ENCODE measurements at places on chromosomes 7 and 10. TPM values are rescaled to one million over a fixed set of nuclear protein-coding genes. Genes with fewer than 3 reads are reported as not detected.

CCL26 gene
- total RNA-seq = not detected

DNA sequence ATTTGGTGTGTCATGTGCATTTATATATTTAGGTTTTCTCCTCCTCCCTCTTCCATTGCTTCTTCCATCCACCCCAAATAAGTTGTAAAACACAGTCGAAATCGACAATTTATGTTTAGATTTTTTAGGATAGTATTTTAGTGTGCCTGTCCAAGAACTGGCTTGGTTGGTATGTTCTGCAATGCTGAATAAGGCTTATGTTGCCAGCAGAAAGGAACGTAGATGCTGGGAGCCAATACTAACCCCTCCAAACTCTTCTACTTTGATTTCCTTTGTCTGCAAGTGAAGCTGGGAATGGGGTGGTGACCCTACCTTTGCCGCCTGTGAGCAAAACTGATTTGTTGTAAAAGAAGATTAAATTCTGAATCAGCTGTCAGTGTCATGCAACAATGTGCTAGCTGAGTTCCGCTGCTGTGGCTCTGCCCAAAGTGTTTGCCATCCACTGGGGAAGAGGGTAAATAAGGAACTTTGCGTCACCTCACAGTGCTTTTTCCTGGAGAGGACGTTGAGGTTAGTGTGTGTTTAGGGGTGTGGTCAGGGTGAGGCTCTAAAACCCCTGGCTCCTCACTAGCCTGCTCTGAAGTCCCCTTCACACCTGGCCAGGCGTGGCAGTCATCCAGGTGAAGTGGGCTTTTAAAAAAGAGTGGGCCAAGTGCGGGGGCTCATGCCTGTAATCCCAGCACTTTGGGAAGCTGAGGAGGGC is 44.4 kb downstream of the TACC2 start:
- no peaks in the 10 kb centered on the region for H3K4me1 ChIP-seq
- no peak overlapping the region for H3K27ac ChIP-seq
- DNase-seq = no peak
- no peak overlapping the region for H3K4me3 ChIP-seq
- no peaks in the 10 kb centered on the region for H3K27me3 ChIP-seq

- H3K27ac ChIP-seq = no peak overlapping the region
- no peak overlapping the region for H3K4me3 ChIP-seq
- H3K4me1 ChIP-seq = peaks cover 19% of the 10 kb centered on the region
- DNase-seq = no peak
- no peaks in the 10 kb centered on the region for H3K27me3 ChIP-seq
Observed at GRCh38 chr7:30757342-30757692, 5.4 kb downstream of the INMT start.

DNA sequence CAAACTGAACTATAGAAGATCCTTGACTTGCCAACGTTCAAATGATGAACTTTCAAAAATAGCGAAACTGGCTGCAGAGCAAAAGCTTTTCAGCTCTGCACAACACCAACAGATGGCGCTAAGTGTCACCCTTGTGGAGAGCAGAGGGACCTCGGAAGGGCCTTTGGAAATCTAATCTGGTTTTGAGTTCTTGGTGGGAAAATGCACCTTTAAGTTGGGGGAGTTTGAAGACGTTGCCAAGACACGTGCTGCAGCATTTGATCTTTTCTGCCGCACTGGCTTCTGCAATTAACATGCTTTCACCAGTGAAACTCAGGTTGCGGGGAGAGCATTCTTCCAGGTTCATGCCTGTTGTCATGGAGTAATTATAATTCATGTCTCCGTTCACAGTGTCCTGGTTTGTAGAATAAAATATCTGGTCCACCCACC is 26.3 kb upstream of the WDR11 start:
- peaks cover 22% of the 10 kb centered on the region for H3K4me1 ChIP-seq
- no peaks in the 10 kb centered on the region for H3K36me3 ChIP-seq
- H3K4me3 ChIP-seq = no peak overlapping the region
- H3K27me3 ChIP-seq = peaks cover 4% of the 10 kb centered on the region
- no peak for DNase-seq
- no peak overlapping the region for H3K27ac ChIP-seq

DNA sequence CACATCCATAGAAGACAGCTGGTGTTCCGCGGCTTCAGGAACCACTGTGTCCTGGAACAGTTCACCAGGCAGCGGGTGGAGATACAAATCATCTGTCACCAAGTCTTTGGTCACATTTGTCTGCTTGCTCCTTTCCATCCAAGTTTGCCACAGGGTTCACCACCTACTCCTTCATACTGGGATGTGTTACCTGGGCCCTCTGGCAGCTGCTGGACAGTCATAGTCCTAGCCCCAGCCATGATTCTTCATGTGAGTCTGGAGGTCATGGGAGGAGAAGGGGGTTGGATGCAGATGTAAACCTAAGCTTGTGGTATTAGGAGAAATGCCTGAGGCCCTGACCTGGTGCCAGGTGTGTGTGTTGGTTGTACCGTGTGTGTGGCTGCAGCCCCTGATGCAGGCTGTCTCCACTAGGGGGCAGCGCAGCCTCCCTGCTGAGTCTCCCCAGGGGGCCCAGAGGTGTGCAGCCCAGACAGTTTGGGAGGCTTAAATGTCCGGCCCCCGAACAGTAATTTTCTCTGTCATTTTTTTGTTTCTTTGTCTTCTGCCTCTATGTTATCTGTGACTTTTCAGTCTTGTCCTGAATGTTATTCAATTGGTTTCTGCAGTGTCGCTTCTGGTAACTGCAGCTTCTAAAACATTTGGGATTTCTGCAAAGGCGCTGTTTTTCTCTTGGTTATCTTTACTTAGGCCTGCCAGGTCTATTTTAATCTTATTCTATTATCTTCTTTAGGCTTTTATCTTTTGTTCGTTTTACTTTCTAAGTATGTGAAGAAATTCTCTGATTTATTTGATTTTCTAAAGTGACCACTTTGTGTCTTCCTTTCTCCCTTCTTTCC is 14.8 kb downstream of the NPS start:
- H3K27ac ChIP-seq = no peak overlapping the region
- no peak overlapping the region for H3K4me3 ChIP-seq
- H3K27me3 ChIP-seq = peaks cover 44% of the 10 kb centered on the region
- DNase-seq = no peak
- H3K36me3 ChIP-seq = no peaks in the 10 kb centered on the region
- H3K4me1 ChIP-seq = no peaks in the 10 kb centered on the region

AS3MT gene
- total RNA-seq = 12.8 TPM

GRCh38 chr7:6221340-6222319 is 50.8 kb downstream of the CYTH3 start:
- peaks cover 7% of the 10 kb centered on the region for H3K4me1 ChIP-seq
- peaks cover 7% of the 10 kb centered on the region for H3K36me3 ChIP-seq
- H3K4me3 ChIP-seq = no peak overlapping the region

GRCh38 chr7:66246554-66247171 is 41.5 kb downstream of the TPST1 start:
- no peaks in the 10 kb centered on the region for H3K36me3 ChIP-seq
- peaks cover 17% of the 10 kb centered on the region for H3K4me1 ChIP-seq
- H3K27ac ChIP-seq = no peak overlapping the region
- no peaks in the 10 kb centered on the region for H3K27me3 ChIP-seq
- no peak for DNase-seq

DNA sequence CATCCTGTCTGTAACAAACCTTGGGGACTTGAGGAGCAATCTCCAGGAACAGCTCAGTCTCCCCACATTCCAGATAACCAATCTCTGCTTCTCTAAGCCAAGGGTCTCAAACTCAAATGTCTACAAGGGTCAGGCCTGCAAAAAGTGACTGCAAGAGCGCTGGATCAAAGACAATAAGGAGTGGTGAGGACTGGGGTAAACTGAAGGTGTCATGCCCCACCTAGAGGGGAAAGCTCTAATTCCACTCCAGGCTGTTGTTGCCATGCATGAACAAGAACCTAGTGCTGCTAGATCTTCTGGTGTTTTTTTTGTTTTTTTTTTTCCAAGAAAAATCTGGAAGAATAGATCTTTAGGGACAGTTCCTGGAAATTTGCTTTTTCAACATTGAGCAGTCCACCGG is 117.9 kb upstream of the MACROH2A2 start:
- H3K27me3 ChIP-seq = peaks cover 7% of the 10 kb centered on the region
- no peak overlapping the region for H3K4me3 ChIP-seq
- DNase-seq = no peak
- H3K36me3 ChIP-seq = no peaks in the 10 kb centered on the region
- H3K27ac ChIP-seq = no peak overlapping the region
- no peaks in the 10 kb centered on the region for H3K4me1 ChIP-seq

ZNF503 gene
- 58.3 TPM for total RNA-seq

AGR2 gene
- 4.6 TPM for total RNA-seq

GRCh38 chr7:101927802-101928201 is 110.4 kb downstream of the CUX1 start:
- peaks cover 35% of the 10 kb centered on the region for H3K4me1 ChIP-seq
- H3K27ac ChIP-seq = peak overlapping the region; percentile 34

DNA sequence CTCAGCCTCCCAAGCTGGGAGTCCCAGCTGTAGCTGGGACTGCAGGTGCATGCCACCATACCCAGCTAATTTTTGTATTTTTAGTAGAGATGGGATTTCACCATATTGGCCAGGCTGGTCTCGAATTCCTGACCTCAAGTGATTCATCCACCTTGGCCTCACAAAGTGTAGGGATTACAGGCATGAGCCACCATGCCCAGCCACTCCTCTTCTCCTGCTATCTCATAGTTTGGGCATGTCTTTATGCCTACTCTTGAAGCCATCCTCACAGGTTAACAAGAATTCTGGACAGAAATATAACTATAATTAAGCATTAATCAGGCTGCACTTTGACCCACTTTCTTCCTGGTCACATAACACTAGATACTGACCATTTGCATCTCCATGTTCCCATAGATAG is 28.6 kb upstream of the C10orf67 start:
- no peak overlapping the region for H3K27ac ChIP-seq
- no peak for DNase-seq
- H3K4me1 ChIP-seq = peaks cover 17% of the 10 kb centered on the region
- no peaks in the 10 kb centered on the region for H3K36me3 ChIP-seq

DNA sequence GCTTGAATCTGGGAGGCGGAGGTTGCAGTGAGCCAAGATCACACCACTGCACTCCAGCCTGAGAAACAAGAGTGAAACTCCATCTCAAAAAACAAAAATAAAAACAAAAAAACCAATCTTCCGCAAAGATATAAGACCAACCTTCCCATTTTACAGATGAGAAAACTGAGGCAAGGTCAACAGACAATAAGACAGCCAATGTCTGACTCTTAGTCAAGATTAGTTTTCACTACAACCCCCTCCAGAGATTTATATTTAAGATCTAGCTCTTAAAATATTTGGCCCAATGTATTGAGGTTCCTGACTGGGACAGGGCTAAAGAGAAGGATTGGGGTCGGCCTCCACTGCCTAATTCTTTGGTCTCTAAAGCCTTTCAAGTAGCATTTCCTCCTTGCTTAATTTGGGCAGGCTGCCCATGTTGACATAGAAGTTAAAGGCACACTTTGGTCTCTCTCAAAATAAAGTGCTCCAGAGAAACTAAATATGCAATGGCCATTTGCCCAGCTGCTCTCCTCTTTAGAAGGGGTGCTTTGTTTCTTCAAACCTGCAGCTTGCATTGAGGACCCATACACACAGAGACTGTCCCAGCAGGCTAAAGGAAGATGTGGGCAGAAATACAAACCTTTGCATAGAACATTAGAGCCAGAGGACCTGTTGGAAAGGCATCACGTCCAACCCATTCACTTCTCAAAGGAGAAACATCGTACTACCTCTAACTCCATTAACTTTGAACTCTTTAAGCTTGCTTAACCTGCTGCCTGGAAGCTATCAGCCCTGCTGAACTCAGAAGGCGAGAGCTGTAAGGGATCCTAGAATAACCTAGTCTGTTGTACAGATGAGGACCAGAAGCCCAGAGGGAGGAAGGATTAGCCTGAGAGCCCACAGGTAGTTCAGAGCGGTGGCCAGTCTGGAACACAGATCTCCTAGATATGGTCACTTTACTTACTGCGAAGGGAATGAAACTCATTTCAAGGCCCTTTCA is 3.9 kb downstream of the TECTB start:
- peaks cover 26% of the 10 kb centered on the region for H3K27me3 ChIP-seq
- H3K4me3 ChIP-seq = no peak overlapping the region
- H3K4me1 ChIP-seq = no peaks in the 10 kb centered on the region
- H3K27ac ChIP-seq = no peak overlapping the region
- DNase-seq = no peak

GRCh38 chr10:111233439-111233838 is 156.6 kb downstream of the ADRA2A start:
- no peaks in the 10 kb centered on the region for H3K4me1 ChIP-seq
- H3K36me3 ChIP-seq = no peaks in the 10 kb centered on the region
- peaks cover 18% of the 10 kb centered on the region for H3K27me3 ChIP-seq
- no peak overlapping the region for H3K4me3 ChIP-seq
- H3K27ac ChIP-seq = no peak overlapping the region
- no peak for DNase-seq

JAKMIP3 gene
- 1.3 TPM for total RNA-seq

RAB19 gene
- 1.6 TPM for total RNA-seq

MDH2 gene
- total RNA-seq = 142 TPM

- no peaks in the 10 kb centered on the region for H3K36me3 ChIP-seq
- no peaks in the 10 kb centered on the region for H3K4me1 ChIP-seq
- no peak overlapping the region for H3K4me3 ChIP-seq
- H3K27me3 ChIP-seq = no peaks in the 10 kb centered on the region
- H3K27ac ChIP-seq = no peak overlapping the region
Observed at GRCh38 chr7:121901026-121901425, 28.1 kb downstream of the PTPRZ1 start.

YAE1 gene
- 30.9 TPM for total RNA-seq

GRCh38 chr7:116671681-116672595 is at the start of gene MET:
TSS of gene MET (plus strand) at chr7:116672196. CDS start at chr7:116699085, 26,889 bp downstream.
- peak within 1 kb of the TSS; percentile 92 for H3K27ac ChIP-seq
- H3K4me1 ChIP-seq = peaks cover 43% of the 10 kb centered on the region
- peak; percentile 43 for DNase-seq
- peaks cover 27% of the 10 kb centered on the region for H3K27me3 ChIP-seq
- no peaks in the 10 kb centered on the region for H3K36me3 ChIP-seq

GRCh38 chr10:28897617-28898464 is 220.5 kb downstream of the BAMBI start:
- H3K27me3 ChIP-seq = no peaks in the 10 kb centered on the region
- H3K27ac ChIP-seq = no peak overlapping the region
- peaks cover 4% of the 10 kb centered on the region for H3K36me3 ChIP-seq
- no peak for DNase-seq

DNA sequence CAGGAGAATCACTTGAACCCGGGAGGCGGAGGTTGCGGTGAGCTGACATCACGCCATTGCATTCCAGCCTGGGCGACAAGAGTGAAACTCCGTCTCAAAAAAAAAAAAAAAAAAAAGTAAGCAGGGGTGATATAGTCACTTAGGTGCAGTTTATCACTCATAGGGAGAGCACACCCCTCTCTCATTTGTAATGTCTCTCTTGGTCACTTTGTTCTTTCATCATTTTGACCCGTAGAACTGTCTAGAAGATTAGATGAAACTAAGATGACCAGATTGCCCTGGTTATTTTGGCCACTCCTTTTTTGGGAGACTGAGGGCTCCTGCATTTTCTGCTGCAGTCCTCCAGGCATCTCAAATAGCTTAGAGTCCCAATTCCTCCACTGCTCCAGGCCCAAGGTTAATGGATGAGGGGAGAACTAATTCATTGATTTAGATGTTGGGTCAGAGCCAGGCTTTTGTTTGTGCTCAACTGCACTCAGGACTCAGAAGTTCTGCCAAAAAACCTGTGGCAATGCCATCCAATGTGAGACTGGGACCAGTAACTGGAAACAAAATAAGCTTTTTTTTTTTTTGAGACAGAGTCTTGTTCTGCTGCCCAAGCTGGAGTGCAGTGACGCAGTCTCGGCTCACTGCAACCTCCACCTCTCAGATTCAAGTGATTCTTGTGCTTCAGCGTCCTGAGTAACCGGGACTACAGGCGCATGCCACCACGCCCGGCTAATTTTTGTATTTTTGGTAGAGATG is 50.0 kb upstream of the CAMK1D start:
- H3K36me3 ChIP-seq = no peaks in the 10 kb centered on the region
- H3K4me3 ChIP-seq = no peak overlapping the region
- H3K27me3 ChIP-seq = no peaks in the 10 kb centered on the region
- no peaks in the 10 kb centered on the region for H3K4me1 ChIP-seq

- H3K4me1 ChIP-seq = peaks cover 7% of the 10 kb centered on the region
- H3K27me3 ChIP-seq = no peaks in the 10 kb centered on the region
- DNase-seq = no peak
- peaks cover 8% of the 10 kb centered on the region for H3K36me3 ChIP-seq
Observed at GRCh38 chr7:70242826-70243225, 644.6 kb downstream of the AUTS2 start.
